ENCODE measurements at places on chromosomes 16 and 17.

DNA sequence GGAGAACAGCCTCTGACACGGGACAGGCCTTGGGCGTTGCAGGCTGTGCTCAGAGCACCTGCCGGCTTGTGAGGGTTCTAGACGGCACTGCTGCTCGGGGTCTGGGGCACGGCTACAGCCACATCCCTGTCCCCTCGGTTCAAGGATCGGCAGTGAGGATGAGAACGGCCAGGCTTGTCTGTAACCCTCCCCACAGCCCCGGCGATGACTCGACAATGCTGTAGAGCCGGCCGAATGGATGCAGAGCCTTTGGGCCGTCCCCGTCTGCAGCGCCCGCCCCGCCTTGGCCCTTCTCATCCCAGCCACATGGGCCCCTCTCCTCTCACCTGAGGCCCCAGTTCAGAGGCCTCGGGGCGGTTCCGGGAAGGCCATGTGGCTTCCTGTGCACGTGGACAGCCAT is 49.0 kb upstream of the METRNL start:
- no peak for DNase-seq

DNA sequence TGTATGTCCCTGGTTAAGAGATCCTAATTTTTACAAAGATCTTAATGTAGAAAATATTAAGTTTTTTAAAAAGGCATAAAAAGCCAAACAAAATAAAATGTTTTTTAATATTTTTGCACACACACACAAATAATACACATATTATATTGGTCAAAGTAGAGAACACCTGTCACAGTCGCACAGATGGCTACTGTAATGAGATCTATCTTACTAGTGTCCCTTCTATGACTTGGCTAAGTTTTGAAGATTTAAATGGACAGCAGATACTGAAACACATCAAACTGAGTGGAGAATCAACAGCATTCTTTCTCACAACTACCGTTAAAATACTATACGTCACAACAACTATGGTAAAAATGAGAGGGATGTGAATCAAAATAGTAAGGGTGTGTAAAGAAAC is 83.4 kb downstream of the HELZ start:
- DNase-seq, result no peak

GRCh38 chr17:50972577-50972976 is 106.4 kb upstream of the TOB1 start:
- DNase-seq, result no peak

GRCh38 chr17:33302394-33302793 is 9.3 kb upstream of the ASIC2 start:
- DNase-seq, result no peak

GRCh38 chr17:4475463-4475862 is 23.2 kb upstream of the SPNS2 start:
- no peak for DNase-seq

DNA sequence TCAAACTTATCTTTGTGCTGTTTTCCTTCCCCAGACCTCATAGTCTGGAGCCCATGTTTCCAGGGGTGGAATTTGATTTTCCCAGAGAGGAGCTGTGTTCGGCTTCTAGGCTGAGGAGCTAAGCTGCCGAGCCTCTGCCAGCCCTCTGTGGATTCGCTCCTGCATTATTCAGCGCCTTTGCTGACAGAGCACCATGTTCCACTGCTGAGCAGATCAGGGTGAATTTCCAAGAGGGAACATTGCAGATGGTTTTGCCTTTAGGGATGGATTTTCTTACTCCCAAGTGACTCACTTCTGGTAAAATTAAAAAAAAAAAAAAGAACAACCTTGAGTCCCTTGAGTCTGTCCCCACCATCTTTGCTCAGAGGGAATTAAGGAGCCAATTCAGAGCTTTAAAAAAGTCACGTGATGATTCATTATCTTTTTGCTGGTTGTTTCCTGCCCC is 229.5 kb downstream of the PRKCA start:
- DNase-seq, result no peak

DNA sequence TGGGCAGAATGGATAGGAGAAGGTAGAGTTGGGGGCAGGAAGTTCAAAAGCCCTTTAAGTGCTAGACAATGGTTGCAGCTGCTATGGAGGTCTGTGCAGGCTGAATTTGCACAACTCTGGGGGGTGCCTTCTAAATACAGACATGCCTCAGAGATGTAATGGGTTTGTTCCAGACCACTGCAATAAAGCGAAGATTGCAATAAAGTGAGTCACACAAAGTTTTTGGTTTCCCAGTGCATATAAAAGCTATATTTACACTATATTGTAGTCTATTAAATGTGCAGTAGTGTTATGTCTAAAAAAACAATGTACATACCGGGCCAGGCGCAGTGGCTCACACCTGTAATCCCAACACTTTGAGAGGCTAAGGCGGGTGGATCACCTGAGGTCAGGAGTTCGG is 60.5 kb upstream of the MYOCD start:
- DNase-seq, result no peak

DNA sequence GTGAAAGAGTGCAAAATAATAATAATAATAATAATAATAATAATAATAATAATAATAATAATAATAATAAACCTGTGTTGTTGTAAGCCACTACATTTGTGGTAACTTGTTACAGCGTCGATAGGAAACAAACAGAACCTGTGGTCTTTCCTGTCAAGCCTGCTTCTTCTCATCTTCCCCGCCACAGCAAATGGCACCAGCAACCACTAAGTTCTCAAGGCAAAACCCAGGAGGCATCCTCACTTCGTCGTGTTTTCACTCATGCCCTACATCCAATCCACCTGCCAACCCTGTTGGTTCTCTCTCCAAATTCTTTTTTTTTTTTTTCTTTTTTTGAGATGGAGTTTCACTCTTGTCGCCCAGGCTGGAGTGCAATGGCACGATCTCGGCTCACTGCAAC is 34.2 kb downstream of the ITGAE start:
- DNase-seq, result no peak

DNA sequence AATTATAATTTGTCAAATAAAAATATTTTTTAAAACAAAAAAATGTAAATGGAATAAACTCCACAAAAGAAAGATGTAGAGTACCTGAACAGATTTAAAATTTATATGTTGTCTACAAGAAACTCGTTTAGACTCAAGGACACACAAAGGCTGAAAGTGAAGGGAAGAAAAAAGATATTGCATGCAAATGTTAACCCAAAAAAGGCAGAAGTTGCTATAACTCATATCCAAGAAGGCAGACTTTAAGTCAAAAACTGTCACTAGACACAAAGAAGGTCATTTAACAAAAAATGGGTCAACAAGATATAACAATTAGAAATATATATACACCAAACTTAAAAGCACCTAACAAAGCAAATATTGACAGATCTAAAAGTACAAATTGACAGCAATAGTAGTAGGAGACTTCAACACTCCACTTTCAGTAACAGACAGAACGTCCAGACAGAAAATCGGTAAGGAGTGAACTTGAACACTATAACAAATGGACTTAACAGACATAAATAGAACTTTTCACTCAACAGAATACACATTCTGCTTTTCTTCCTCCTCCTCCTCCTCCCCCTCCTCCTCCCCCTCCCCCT is 40.8 kb upstream of the MYLK3 start:
- no peak for DNase-seq

DNA sequence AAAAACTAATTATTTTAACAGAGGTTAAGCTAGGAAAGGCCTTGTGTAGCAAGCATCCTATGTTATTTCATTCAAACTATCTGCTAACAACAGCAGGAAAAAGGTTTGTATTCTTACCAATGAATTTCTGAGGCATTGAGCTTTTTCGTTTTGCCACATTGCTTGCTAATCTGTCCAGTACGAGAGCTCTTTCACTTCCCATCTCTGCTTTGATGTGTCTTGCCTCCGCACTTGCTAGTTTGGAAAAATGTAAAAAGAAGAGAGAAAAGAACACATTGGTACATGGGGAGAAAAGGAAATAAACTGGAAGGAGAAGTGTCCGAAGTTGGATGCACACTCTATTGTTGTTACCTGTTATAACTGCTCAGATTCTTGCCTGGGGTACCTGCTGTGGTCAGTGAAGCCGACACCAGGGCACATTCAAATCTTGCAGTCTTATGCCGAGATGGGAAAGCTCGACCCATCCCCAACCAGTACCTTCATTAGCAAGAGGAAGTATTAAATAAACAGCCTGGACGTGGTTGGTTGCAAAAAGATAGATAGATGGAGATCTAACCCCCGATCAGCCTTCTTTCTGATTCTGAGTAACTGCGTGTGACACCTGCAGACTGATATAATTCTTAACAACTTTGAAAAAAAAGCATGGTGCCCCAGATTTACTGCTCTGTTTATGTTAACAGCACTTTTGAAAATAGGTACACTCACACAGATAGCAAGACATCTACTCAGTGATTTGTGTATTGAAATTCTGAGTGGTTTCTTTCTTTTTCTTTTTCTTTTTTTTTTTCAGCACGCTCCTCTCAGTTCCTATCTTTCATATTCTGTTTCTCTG is 40.0 kb downstream of the GRB7 start:
- DNase-seq, result no peak

- no peak for DNase-seq
These were observed 410.4 kb upstream of the CDH5 start for GRCh38 chr16:65956100-65956499.

GRCh38 chr16:78903237-78903636 is 697.3 kb downstream of the MAF start:
- no peak for DNase-seq

DNA sequence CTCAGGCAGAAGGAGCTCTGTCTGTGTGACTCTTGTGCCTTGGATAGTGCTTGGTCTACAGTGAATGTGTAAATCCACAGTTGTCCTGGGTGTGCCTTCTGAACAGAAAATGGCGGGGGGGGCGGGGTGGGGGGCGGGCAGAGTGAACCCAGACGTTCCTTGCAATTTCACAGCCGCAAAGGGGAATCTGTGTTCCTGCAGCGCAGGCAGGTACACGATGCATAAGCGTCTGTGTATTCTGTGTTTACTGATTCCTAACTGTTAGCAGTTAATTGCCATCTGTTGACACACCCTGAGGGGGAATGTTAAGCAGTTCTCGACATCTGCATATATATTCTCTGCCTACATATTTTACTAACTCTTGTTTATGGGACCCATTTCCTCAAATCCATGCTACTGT is 123.5 kb upstream of the ZFHX3 start:
- DNase-seq, result no peak

- no peak for DNase-seq
These were observed 27.1 kb upstream of the ABCC11 start for GRCh38 chr16:48274476-48274875.

DNA sequence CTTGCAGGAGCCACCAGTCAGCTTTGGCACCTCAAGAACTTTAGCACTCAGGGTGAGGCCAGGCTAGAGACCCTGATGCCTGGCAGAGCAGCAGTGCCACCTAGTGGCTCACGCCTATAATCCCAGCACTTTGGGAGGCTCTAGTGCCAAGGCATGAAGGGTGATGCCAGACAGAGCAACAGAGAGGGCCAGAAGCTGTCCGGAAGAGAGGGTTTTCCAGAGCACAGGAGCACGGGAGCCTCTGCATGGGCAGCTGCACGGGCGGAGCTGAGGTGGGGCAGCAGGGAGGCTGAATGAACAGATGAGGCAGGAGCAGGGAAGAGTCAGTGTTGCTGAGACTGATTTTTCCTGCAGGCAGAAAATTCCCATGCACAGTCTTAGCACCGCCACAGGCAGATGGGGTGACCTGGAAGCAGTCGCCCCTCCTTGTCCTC is 38.9 kb downstream of the MYH3 start:
- DNase-seq, result peak; percentile 75

- no peak for DNase-seq
These were observed 27.1 kb downstream of the FBXO31 start for GRCh38 chr16:87356491-87356853.

GRCh38 chr17:42660692-42661345 is 1.7 kb downstream of the TUBG2 start:
- peak; percentile 86 for DNase-seq

DNA sequence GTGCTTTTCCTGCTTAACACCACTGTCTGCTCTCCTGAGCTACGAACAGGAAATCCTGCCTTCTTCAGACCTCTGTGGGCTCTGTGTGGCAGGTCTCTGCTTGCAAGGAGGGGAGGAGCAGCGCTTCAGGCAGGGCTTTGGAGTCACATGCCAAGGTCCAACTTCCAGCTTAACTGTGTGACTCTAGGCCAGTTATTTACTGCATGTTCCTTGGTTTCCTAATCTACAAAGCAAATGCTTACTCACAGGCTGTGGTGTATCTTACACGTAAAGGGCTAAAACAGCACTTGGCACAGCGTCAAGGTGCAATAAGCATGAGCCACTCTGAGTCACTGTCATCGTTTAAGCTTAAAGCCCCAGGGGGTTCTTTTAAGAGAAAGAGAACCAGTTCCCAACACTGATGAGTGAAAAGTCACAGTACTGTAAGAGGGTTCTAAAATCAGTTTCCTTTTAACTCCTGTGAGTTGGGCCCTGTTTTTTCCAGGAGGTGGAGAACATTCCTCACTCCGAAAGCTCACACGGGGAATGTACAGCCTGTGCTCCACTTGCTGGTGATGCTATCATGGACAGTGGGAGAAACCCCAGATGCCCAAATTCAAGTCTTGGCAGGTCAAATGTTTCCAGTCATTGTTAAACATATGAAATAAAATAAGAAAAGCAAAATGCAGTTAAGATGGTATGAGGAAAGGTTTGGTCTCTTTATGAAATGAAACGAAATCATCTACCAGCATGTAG is 54.1 kb upstream of the BCAR1 start:
- DNase-seq, result peak; percentile 97

- no peak for DNase-seq
These were observed 140.0 kb upstream of the IRX6 start for GRCh38 chr16:55184052-55184451.

- DNase-seq, result no peak
These were observed 191.4 kb upstream of the SDK2 start for GRCh38 chr17:73835605-73836004.

DNA sequence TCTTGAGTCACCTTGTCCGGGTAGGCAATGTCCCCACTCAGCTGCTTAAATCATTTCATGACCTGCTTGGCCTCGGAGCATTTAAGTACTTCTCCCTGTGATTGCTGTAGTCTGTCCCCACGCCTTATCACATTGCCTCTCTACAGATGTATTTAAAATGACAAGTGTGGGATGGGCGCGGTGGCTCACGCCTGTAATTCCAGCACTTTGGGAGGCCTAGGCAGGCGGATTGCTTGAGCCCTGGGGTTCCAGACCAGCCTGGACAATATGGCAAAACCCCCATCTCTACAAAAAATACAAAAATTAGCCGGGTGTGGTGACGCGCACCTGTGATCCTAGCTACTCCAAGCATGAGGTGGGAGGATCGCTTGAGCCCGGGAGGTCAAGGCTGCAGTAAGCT is 1.3 kb upstream of the GJC1 start:
- no peak for DNase-seq

DNA sequence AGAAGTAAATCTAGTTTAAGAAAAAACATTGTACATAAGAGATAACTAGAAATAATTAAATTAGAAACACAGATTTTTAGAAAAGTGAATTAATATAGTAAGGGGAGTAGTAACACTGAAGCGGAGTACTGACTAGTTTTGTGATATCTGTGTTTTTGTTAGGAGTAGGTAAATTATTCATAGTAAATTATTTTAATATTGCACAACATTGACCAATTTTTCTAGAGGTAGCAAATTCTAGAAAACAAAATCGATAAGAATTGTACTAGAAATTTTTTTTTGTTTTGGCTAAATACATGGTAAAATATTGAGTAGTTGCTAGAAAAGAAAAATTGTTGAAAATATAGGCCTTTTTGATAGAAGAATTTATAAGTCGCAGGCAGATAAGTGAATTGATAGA is 156.5 kb downstream of the CHD9 start:
- DNase-seq, result no peak

- DNase-seq, result no peak
These were observed 913 bp downstream of the CDIP1 start for GRCh38 chr16:4537376-4538343.

All from HTR-8/SVneo (cell line).